ENCODE measurements at places on chromosomes 2 and 18.

DNA sequence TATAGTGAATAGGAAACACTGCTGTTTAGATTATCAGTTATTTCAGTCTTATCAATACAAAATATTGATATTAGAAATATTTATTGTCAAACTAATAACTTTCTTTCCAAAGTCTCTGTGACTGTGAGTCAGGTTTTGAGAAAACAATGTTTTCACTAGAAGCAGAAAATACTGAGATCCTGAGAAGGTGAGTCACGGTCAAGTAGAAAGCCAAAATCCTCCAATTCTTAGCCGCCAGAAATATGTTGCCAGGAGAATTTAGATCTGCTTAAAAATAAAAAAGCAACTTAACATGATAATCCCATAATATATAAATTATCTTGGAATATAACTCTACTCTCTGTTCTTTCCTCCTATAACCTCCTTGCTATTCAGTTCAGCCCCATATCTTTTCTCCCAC is 181.9 kb upstream of the NRXN1 start:
- no peak for DNase-seq

DNA sequence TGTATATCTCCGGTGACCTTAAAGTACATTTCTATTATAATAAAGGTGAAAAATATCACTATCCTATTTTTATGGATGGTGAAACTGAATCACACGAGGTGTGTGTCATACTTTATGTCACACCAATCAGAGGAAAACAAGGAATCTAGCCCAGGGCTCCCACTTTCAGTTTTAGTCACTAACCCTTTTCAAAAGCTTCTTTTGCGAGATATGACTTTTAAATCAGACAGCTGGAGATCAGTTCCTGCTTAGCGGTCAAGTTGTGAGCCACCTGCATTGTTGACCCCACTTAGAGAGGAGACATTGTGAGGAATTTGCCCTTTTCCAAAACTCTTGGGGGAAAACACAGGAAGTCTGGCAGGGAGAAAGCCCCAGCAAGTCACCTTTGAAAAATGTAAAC is 70.5 kb downstream of the CPS1 start:
- no peak for DNase-seq

GRCh38 chr2:222756362-222756831 is 84.9 kb downstream of the MOGAT1 start:
- DNase-seq = no peak

DNA sequence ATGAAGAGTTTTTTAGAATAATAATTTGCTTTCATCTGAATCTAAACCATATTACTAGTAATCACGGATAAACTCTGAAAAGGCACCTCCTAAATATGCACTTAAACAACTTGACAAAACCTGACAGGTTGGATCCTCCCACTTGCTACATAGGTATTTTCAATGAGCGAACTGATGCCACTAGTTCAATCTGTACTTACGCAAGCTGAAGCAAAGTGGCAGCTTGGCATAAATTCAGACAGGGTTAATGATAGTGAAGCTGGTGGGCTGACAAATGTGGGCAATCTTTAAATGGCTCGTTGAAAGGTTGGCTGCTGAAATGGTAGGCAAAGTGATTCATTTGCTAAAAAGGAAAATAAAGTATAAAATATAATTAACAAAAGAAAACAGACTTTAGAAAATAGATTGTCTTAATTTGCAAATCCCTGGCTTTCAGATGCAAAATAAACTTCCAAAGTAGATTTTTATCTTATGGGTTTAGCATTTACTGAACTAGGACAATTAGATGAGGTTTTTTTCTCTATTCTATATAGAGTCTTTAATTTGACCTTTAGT is 1713.5 kb upstream of the SLC39A10 start:
- no peak for DNase-seq

DNA sequence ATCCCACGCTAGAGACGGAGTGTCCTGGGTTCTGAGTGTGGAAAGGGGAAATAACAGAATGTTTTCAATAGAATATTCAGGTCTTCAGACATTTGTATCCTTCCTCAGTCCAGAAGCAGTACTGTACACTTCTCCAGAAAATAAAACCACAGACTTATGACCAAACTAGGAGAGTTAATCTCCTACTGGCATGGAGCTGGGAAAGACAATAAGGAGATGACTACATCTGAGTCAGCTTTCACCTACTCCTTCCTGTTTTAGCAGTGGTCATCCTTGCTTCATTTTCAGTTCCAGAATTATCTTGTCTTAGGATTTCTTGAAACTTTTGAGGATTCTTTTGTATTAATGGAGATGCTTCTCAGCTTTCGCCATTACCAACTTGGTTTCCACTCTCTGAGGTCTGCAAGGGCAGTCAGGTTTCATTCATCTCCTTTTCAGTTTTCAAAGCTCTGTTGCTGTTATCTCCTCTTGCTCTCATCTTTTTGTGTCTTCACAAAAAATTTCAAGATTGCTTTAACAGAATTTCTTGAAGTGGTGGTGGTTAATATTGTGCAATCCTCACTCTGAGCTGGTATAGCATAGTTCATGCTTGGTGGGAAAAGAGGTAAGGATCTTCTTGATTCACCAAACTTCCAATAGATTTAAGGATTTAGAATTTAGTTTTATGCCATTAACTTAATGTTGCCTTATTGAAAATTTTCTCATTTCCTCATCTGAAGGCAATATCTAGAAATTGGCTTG is 23.7 kb upstream of the NR4A2 start:
- no peak for DNase-seq

- DNase-seq = no peak
Observed at GRCh38 chr18:48940854-48941611, 9.7 kb downstream of the SMAD7 start.

- DNase-seq = no peak
Observed at GRCh38 chr2:215288112-215288815, 23.6 kb upstream of the ATIC start.

GRCh38 chr18:74249181-74249968 is 42.4 kb downstream of the CYB5A start:
- DNase-seq = no peak

GRCh38 chr2:151192681-151193080 is 69.0 kb downstream of the RBM43 start:
- DNase-seq = no peak

- DNase-seq = no peak
Observed at GRCh38 chr2:234677758-234678538, 181.1 kb upstream of the ARL4C start.

GRCh38 chr18:8474661-8475060 is 134.6 kb upstream of the RAB12 start:
- no peak for DNase-seq

DNA sequence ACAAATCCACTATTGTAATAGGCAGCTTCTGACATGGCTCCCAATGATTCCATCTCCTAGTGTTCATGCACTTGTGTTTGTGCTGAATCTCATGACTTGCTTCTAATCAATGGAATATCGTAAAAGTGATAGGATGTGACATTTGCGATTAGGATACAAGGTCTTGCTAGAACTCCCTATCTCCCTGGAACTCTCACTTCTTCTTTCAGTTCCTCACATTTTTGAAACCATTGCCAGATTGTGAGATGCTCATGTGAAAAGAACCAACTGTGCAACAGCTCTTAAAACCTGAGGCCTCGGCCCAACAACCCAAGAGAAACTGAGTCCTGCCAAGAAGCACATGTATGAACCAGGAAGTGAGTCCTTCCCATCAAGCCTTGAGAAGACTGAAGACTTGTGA is 226.9 kb upstream of the DTNA start:
- no peak for DNase-seq

DNA sequence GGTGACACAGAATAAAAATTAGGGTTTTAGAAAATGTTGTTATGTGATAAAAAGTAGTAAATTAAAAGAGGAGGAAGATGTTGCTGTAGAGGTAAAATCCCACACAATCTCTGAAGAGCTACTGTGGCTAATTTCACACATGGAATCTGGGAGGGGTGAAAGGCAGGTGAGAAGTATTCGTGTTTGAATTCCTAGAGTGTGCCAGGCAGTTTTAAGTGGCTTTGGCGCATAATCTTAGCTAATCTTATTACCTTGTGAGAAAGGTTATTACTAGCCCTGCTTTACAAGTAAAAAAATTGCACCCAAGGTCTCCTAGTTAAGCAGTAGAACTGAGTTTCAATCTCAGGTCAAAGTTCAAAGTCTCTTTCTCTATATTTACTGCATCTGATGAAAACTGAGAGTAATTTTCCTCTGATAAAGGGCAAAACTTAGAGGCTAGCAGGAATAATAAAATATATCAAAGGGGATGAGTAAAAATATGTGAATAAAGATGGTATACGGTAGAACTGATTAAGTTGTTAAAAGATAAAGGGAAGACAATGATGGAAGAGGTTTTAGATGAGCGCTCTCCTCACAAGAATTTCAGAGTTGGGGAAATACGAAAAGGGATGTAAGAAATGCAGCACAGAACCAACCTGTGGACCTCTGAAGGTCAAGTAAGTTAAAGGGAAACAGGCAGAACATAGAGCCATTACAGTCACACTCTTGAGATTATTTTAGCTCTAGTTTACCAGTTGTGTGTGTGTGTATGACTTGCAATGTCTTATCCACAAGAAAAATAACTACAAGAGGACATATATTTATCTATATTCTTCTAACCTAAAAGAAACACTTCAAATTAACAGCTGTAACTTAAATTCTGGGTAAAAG is 34.8 kb downstream of the GAREM1 start:
- no peak for DNase-seq

GRCh38 chr2:28128281-28128950 is 237.9 kb downstream of the BABAM2 start:
- DNase-seq = no peak

- DNase-seq = no peak
Observed at GRCh38 chr2:233385489-233386044, 31.3 kb downstream of the DGKD start.

DNA sequence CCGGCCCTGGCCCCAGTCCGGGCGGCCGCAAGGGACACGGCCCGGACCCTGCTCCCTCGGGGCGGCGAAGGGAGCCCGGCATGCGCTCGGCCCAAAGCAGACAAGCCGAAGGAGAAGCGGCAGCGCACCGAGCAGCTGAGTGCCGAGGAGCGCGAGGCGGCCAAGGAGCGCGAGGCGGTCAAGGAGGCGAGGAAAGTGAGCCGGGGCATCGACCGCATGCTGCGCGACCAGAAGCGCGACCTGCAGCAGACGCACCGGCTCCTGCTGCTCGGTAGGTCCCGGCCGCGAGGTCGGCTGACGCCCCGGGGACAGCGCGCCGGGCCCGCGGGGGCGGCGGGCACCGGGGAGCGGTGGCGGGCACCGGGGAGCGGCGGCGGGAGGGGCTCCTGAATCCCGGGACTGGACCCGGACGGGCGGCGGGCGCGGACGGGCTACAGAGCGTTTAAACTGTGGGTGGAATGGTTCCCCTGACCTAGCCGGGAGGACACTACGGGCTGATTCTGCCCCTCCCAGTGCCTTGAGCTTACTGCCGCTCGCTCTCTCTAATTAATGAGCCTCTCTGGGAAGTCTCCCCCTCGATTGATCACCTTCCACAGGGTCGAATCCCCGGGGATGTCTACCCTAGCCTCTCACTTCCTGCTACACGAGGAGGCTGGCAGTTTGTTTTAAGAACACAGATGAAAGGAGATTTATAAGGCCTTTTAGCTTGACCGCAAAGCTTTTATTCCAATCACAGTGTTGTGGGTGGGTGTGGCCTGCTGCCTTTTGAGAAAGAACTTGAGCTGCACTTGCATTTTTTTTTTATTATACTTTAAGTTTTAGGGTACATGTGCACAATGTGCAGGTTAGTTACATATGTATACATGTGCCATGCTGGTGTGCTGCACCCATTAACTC is 853 bp downstream of the GNAL start:
- no peak for DNase-seq

GRCh38 chr2:141455211-141455826 is 675.5 kb downstream of the LRP1B start:
- DNase-seq = no peak

GRCh38 chr2:217316743-217317142 is 456.9 kb upstream of the TNP1 start:
- DNase-seq = no peak

DNA sequence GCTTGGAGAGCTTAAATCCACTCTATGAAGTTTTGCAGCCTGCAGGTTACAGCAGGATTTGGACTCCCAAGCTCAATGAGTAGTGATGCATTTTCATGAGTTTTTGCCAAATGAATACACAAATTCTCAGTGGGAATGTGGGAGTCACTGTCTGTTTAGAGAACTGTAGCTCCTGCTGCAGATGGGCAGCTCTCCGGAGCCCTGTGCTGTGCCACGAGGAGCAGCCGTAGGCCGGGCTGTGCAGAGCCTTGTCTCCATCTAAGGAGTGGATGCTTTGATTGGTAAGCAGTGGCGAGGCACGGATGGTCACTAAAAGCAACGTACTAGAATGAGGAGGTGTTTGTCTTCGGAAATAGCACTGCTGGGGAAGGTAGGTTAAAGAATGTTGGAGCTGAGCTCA is 96.0 kb upstream of the NFATC1 start:
- DNase-seq = no peak

GRCh38 chr18:62769216-62769615 is 53.9 kb downstream of the PHLPP1 start:
- DNase-seq = no peak

DNA sequence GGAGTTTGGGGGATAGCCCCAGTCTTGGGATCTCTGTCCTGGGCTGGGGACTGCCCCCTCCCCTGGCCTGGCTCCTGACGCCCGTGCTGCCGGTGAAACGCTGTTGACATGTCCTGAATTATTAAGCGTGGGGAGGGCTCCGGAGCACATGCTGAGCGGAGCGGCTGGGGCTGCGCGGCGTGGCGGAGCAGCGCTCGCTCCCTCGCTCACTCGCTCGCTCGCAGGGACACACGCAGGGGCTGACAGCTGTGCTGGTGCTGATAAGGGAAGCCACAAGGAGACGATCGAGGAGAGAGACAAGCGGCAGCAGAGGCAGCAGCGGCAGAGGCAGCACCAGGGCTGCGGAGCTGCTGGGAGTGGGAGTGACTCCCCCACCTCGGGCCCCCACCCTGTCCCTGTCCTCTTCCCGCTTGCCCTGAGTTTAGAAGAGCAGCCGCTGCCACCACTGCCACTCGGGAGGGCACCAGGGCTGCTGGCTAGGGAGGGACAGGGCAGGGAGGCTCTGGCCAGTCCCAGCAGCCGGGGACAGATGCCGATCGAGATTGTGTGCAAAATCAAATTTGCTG is at the start of gene ASIC4:
Gene ASIC4 (plus strand): TSS at position 287 of the 566 bp plus-strand sequence. CDS start 243 bp downstream, at position 530.
- DNase-seq = no peak

- DNase-seq = no peak
Observed at GRCh38 chr2:47503481-47504070, 100.6 kb downstream of the MSH2 start.

- no peak for DNase-seq
Observed at GRCh38 chr2:117071556-117072102, 742.9 kb upstream of the DDX18 start.

All from prostate gland (tissue), 2 donors.